Fibroblast of skin of left quadriceps (primary cell): ENCODE measurements at places on chromosomes 6 and 20.

DNA sequence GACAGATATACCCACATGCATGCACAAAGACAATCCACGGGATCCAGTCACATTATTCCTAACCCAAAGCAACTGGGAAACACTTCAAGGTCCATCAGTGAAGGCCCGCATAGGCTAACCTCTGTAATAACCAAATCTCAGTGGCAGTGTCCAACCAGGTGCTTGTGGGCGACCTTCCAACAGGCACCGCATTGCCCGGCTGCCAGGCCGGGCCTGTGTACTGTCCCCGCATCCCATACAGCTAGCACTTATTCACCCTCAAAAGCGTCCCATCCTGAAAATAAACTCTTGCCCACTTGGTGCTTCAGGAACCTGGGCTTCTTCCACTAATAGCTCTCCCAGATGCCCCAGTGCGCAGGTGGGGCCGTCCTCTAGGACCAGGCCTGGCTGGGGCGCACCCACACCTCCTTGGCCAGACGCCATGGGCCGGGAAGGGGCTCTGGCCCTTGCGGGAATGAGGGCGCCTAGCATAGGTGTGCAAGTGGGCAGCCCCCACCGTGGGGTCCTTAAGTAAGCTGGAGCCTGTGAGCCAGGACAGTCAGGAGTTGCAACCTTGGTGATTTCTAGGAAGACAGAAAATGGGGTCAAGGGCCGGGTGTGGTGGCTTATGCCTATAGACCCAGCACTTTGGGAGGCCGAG lies 1.1 kb upstream of the ENTPD6 start:
- no peak for DNase-seq

DNA sequence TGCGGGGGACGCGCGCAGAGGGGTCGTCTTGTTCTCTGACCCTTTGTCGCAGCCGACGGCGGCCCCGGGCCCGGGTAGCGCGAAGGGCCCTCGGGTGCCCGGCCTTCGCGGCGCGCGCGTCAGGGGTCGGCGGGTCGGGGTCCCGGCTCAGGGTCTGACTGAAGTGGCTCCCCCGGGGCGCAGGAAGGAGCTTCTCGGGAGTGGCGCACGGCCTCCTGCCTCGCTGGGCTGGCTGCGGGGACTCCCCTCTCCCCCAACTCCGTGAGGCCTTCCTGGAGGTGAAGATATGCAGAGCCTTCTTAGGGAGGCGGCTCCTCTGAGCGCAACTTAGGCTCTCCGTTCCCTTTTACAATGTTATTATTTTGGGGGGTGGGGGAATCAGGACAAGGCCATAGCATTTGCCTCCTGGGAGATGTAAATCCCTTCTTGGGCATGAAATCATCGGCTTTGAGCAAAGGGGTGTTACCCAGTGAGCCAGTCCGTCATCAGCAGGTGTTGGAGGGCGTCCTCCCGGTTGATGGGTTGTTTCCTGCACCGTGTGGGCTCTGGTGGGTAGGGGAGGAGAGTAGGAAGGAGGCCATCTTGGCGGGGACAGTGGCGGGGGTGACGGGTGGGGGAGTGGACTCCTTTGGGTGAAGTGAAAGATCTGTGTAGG lies 523 bp downstream of the CDS2 start:
- DNase-seq: no peak

- no peak for DNase-seq
Measured at GRCh38 chr6:121393731-121394505, 41.5 kb upstream of the GJA1 start.

DNA sequence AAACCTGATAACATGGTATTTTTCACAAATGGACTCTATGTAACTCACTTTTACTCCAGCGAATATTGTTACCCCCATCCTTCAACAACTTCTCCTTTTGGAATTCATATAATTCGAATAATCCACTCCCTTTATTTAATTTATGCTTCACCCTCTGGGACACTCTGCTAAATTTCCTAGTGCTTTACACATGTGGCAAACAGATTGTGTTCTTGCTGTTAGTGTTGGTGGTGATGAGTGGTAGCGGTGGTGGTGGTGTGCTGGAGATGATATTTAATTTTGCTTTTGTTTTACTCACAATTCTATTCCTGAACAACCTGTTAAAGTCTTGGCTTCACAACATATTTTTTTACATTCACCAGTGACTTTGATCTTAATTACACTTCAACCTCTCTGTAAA lies 32.8 kb downstream of the HTR1B start:
- peak; percentile 46 for DNase-seq

DNA sequence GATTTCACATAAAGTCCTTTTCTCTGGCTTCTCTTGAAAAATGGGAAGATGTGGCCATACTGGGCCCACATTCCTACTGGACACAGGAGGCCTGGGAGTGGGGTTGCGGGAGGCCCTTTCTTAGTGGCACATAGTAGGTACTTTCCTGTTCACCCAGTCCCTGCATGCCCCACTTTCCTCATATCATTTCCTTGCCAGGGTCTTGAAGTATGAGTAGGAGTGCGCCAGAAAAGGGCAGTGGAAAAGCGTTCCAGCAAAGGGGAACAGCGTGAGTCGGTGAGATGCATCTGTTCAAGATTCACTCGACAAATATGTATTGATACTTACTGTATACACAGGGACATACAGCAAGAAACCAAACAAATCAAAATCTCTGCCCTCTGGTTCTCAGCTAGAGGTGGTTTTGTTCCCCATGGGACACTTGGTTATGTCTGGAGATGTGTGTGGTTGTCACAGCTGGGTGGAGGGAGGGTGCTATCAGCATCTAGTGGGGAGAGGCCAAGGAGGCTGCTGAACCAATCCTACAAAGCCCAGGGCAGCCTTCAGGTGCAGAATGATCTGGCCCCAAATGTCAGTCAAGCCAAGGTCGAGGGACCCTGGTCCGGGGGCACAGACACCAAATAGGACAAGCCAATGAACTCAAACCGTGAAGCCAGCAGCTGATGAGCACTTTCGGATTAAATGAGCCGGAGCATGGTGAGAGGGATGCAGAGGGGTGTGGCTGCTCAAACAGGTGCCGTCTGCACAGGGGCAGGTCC lies 151.4 kb downstream of the CEBPB start:
- DNase-seq: no peak

DNA sequence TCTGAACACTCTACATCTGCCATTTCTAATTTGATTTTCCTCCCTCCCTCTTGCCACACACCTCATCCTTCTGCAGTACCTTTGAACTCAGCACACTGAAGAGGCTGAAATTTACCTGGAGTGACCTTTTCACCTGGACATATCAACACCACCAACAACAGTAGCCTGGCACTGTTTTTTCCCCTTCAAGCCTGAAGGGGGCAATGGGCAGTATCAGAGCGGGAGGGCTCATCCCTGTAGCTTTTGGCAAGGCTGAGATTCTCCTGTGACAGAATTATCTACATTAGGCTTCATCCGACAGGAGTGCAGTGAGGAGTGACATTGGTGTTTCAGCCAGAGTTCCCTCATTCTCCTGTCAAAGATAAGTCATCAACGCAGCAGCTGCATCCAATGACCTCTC lies 312.8 kb upstream of the SPTLC3 start:
- DNase-seq: no peak

DNA sequence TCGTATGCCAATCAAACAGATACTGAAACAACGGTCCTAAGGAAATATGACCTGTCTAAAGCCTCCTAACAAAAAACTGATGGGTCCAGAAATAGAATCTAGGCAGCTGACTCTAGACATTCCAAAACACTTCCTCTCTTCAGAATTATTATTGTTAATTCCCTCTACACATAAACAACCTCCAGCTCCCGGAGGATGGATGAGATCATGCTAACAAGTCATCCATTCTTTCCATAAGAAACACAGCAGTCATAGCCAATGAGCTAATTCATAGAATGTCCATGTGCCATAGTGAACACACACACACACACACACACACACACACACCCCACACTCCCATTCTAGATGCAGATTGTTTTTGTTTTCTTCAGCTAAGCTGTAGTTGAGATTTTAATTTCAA lies 44.3 kb downstream of the HDGFL1 start:
- peak; percentile 77 for DNase-seq

DNA sequence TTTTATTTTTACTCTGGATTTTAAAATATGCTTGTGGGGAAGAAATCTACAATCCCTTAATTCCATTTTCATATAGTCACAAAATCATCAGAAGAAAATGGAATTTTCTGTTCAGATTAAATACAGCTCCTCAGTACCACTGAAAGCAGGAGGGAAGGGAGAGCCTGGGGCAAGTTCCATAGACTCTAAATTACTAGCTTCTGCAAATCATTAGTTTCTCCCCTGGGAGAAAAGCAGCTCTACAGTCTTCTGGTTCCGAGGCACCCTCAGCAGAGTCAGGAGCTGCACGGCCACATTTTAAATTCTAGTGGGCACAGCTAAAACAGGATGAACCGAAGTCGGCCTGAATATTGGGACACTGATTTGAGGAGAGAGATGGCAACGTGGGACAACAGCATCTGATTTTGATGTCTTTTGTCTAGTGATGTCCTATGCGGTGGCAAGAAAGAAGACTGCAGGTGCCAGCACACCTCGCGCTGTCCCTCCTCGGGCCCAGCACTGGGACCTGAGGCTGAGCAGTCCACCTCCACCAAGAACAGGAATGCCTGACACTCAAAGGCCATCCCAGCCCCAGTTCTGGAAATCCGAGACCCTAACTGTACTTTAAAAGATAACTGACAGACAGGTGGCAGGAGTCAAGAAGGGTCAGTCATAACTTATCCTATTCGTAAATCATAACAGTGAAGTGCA lies 90.7 kb downstream of the FOXC1 start:
- no peak for DNase-seq

- DNase-seq: no peak
Measured at GRCh38 chr6:148700741-148701311, 46.0 kb upstream of the UST start.

GRCh38 chr6:122709922-122710512 lies 69.5 kb upstream of the FABP7 start:
- DNase-seq: no peak

GRCh38 chr6:91782802-91783201 lies 1195.9 kb upstream of the MAP3K7 start:
- no peak for DNase-seq

DNA sequence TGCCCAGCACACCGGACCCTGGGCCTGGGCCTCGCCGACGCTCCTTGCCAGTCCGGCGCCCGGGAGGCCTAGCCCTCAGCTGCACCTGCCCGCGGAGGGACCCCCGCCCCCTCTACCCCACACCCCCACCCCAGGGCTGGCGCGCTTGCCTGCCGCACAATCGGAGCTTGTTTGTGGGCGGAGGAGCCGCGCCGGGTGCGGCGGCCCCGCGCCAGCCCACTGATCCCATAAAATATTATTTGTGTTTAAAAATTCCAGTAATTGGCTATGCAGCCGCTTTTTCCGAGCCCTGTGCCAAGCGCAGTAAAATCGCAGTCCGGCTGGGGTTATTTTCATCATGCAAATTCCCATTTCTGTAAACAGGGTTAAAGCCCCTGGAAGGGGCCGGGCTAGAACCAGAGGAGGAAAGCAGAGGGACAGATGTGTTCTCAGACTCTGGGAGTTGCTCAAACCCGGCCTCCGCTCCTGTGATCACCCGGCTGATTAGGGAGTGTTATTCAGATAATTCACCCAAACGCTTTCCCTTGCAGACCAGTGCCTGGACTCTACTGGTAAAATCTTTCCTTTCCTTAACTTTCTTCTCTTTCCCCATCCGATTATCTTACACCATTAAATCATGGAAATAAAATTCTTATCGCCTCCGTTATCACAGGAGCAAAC lies 93.1 kb downstream of the NCR2 start:
- DNase-seq: no peak

GRCh38 chr6:33632558-33633039 lies 11.5 kb downstream of the ITPR3 start:
- no peak for DNase-seq

- DNase-seq: no peak
Measured at GRCh38 chr20:10786678-10787077, 112.9 kb upstream of the JAG1 start.

GRCh38 chr6:125792680-125793079 lies 1.9 kb downstream of the NCOA7 start:
- no peak for DNase-seq

- DNase-seq: no peak
Measured at GRCh38 chr20:11646359-11646758, 271.3 kb upstream of the BTBD3 start.

DNA sequence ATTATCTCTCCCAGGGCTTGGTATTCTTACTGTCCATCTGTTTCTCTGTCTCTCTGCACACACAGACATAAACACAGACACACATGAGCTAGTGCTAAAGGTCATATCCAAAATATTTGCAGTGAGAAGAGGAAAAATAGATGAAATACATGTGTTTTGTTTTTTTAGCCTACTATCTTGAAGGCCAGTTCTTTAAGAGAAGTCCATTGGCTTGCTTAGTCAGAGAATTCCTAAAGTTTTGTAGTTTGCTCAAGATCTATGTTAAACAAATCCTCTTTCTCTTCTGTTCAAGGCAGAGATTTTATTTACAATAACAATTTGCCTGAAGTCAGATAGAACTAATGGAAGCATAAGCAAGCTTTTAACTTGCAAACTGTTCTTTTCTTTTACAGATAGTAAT lies 120.0 kb upstream of the AKIRIN2 start:
- no peak for DNase-seq

GRCh38 chr6:84260196-84260595 lies 32.8 kb upstream of the CEP162 start:
- no peak for DNase-seq

- no peak for DNase-seq
Measured at GRCh38 chr6:36669002-36669401, 9.5 kb upstream of the CDKN1A start.

GRCh38 chr6:108609276-108609769 lies 48.6 kb downstream of the FOXO3 start:
- no peak for DNase-seq

DNA sequence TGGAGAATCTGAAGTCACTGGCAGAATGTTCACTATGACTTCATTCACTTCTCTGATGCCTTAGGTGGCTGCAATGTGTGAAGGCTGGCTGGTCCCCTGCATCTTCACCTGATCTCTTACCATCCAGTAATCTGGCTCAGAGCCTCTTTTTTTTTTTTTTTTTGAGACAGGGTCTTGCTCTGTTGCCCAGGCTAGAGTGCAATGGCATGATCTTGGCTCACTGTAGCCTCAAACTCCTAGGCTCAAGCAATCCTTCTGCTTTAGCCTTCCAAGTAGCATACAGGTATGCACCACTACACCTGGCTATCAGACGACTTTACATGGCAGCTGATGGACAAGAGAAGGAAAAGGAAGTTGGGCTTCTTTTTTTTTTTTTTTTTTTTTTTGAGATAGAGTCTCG lies 25.8 kb upstream of the JARID2 start:
- DNase-seq: no peak

DNA sequence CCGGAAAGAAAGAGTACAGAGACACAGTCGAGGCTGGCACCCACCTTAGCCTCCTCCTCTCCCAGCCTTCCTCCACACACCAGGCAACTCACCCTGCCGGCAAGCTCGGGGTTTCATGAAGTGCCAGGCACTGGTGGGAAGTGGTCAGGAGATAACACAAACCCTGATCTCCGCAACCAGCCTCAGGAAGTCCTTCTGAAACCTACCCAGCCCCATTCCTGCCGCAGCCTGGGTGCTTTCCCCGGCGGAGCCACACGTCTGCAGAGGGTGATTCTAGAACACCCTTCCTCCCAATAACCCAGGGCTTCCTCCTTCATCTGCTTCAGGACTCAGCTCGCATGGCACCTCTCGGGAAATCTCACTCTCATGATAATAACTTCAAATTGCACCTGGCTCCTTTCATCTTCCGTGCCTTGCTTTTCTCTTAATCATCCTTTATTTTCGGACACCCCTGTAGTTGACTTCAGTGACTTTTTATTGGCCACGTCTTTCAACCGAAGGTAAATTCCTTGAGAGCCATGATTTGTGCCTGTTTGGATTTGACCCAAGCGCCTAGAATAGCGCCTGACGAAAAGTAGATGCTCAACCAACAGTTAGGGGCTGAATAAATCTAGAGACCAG lies 8.7 kb upstream of the HLA-E start:
- no peak for DNase-seq
